Stimulated activated CD4-positive, alpha-beta T cell treated with anti-CD3 and anti-CD28 coated beads, Interleukin-1b, Interleukin-23, amount 100 ng/mL, for 24 hours (primary cell): ENCODE measurements at places on chromosomes 6 and 20.

DNA sequence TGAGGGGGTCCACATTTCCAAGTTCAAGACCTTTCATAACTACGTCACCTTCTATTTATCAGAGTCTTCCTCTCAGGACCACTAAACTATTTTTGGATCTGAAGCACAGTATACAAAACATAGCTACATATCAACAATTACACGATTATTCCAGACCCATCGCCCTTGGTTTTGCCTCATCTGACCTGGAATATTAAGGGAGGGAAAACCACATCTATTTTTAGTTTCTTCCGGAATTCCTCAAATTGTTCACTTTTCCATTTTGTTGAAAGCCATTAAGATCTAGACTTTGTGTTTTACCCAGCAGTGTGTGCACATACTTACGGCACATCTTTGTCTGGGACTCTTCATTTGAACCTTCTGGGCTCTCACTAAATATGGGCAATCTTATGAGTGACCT, 12.0 kb upstream of the ADGRF5 start:
- no peak for DNase-seq

- DNase-seq, result no peak
These were observed 5.9 kb upstream of the KIAA1755 start for GRCh38 chr20:38266426-38266825.

- DNase-seq, result no peak
These were observed 295.2 kb downstream of the GJA1 start for GRCh38 chr6:121730616-121731015.

- no peak for DNase-seq
These were observed 12.9 kb downstream of the SLC13A3 start for GRCh38 chr20:46638134-46638897.

- DNase-seq, result no peak
These were observed 46.6 kb downstream of the NDUFAF5 start for GRCh38 chr20:13831476-13831875.

DNA sequence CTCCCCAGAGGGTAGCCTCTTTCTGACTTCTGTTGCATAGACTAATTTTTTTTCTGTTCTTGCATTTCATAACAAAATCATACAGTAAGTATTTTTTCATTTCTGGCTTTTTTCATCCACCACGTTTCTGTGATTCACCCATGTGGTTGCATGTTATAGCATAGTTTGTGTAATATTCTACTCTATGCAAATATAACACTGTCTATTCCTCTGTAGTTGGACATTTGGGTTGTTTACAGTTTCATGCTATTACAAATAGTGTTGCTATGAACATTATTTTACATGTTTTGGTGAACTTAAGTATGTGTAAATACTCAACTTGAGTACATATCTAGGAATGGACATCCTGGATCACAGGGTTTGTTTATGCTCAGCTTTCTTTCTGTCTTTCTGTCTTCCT, 187.2 kb upstream of the KCNG1 start:
- DNase-seq, result no peak

GRCh38 chr6:156309017-156309416, 468.2 kb upstream of the ARID1B start:
- DNase-seq, result no peak

DNA sequence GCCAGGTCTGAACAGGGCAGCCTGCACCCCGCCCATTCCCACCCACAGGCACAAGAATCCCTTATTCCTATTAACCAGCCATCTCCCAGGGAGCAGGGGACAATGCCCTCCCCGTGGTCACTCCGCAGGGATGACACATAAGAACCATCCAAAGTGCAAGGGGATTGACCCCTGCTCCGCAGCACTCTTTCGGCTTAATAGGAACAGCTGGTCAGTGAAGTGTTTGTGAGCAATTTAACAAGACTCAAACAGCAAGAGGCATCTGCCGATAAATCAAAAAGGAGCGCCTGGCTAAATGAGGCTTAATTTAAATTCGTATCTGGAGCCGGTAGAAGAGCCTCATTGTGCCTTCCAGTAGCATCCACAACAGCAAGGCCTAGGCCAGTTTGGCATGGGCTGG, 389.4 kb downstream of the RNGTT start:
- DNase-seq, result no peak

- DNase-seq, result peak; percentile 93
These were observed at the start of gene ACTR5 for GRCh38 chr20:38748097-38748860. TSS of gene ACTR5 (plus strand) at chr20:38748460. CDS start at chr20:38748479, 19 bp downstream.

DNA sequence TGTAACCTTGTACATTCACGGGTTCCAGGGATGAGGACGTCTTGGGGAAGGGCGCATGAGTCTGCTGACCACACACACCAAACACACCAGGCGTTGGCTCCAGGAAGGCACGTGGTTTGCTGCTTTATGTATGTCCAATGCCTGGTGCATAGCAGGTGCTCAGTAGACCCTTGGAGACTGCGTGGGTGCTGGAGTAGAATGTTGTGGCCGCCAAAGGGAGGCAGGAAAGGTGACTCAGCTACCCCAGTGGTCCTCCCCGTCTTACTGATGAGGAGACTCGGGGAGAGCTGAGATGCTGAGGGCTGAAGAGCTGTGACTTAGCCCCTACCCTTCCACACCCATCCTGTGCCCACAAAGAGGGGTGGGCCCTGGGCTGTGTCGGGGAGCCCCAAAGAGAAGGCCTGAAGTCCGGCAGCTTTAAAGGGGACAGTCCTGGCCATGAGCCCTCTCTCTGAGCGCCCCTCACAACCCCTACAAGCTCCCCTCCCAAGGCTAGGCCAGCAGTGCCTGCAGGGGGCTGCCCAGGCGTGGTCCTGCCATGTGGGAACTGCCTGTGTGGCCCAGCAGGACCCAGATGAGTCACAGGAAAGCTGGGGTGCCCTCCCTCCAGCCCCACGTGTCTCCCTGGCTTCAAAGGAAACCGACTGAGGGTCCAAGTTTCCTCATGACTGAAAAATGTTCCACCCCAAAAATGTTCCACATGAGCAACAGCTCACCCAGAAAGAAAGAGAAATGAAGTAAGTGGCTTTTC, 28.0 kb upstream of the PTGIS start:
- DNase-seq, result no peak

DNA sequence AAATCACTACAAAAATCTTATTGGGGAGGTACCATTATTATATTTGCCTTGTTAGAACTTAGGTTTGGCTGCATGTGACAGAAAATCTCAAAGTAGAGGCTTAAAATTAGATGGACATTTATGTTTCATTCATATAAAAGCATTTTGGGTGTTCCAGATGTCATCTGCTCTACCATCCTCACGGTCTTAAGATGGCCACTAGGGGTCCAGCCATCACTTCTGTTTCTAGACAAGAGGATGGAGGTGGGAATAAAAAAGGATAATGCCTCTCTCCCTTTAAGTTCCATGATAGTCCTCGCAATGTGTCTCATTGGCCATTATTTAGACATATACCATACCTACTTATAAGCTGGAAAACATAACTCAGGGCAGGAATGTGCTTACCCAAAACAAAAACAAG, 929.5 kb downstream of the KIF16B start:
- no peak for DNase-seq

- DNase-seq, result no peak
These were observed 250.9 kb downstream of the HIVEP2 start for GRCh38 chr6:142694054-142694453.

DNA sequence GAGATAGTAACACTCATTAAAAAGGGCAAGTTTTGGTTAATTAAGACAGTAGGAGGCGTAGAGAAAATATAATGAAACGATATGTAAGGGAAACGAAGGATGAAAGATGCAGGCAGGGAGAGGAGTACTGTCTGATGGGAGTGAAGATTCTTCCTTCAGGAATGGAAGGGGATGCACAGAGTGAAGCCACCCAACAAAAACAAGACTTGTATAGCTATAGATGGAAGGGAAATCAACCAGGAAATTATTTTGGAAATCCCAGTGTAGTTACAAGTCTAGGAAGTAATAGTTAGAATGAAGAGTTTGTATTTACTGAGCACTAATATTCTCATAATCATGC, 19.7 kb upstream of the HLA-DRB1 start:
- DNase-seq, result no peak

GRCh38 chr6:111087871-111088667, 766 bp downstream of the SLC16A10 start:
- DNase-seq, result peak; percentile 52

- DNase-seq, result no peak
These were observed 5.9 kb downstream of the TMEM63B start for GRCh38 chr6:44133003-44133931.
